Activated CD4-positive, alpha-beta T cell treated with anti-CD3 and anti-CD28 coated beads, Interleukin-2, amount 10 ng/mL, durations not matched to agents 7 days and 5 days (primary cell): ENCODE measurements at places on chromosomes 7 and 10. TPM values are rescaled to one million over a fixed set of nuclear protein-coding genes. Genes with fewer than 3 reads are reported as not detected.

CHN2 gene
- total RNA-seq: 2.4 TPM

EBLN1 gene
- total RNA-seq: not detected

MSMB gene
- total RNA-seq: not detected

FZD8 gene
- total RNA-seq: 0.22 TPM

XRCC2 gene
- 14.6 TPM for total RNA-seq

GATA3 gene
- total RNA-seq: 48.1 TPM

CPA2 gene
- total RNA-seq: not detected

CHST15 gene
- not detected for total RNA-seq
